Spinal cord (tissue), 10 donors: ENCODE measurements at places on chromosomes 6 and 20. TPM values are rescaled to one million over a fixed set of nuclear protein-coding genes. Genes with fewer than 3 reads are reported as not detected.

RNF144B gene
- 12.0 TPM for total RNA-seq

C20orf141 gene
- not detected for total RNA-seq

SNPH gene
- 12.2 TPM for total RNA-seq

NMBR gene
- 5.6 TPM for total RNA-seq

POPDC3 gene
- total RNA-seq, result 9.0 TPM

TRIM31 gene
- not detected for total RNA-seq

FLRT3 gene
- total RNA-seq, result 53.7 TPM

ASIP gene
- 0.99 TPM for total RNA-seq

XKR7 gene
- total RNA-seq, result 3.7 TPM

CPNE5 gene
- 9.6 TPM for total RNA-seq

NKX2-2 gene
- total RNA-seq, result 6.6 TPM

MYCT1 gene
- total RNA-seq, result 16.9 TPM

MLN gene
- not detected for total RNA-seq

GATA5 gene
- total RNA-seq, result 0.50 TPM

MDFI gene
- 155 TPM for total RNA-seq

PRDM13 gene
- total RNA-seq, result 0.33 TPM

EGFL8 gene
- 124 TPM for total RNA-seq

DDO gene
- total RNA-seq, result 0.44 TPM
